Inflammatory macrophage treated with lipopolysaccharide for 4 hours (primary cell): ENCODE measurements at places on chromosomes 16 and 17.

DNA sequence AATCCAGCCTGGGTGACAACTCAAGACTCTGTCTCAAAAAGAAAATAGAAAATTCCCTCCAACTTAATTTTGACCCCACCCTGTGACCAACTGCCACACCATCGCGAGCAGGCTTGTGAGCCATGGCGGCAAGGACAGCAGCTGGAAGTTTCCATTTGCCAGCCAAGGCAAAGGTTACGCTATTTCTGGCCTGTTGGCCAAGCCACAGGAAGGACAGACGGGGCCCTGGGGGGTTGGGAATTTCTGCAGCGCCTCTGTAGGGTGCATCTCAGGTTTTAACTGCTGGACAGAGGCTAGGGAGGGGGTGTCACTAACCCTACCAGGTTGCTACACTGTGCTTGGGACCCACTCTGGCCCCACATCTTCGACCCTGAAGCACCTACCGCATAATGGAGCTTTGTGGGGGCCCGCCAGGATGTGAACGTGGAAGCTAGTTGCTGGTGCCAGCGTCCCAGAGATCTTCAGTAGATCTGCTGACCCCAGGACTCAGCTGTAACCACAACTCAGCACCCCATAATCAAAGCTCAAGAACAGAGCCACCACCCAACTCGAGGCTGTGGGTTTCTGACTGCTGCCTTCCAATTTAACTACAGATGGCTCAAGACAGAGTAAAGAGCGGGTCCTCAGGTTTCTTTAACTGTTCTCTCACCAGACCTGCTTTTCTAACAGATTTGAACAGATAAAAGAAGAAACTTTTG is 10.9 kb downstream of the KIFC3 start:
- DNase-seq: no peak

GRCh38 chr16:31700200-31700529 is 172.5 kb downstream of the AHSP start:
- no peak for DNase-seq

GRCh38 chr17:18377437-18378204 is at the start of gene EVPLL:
TSS of gene EVPLL (plus strand) at chr17:18377778. CDS start at chr17:18380938, 3,160 bp downstream.
- DNase-seq: peak; percentile 67

DNA sequence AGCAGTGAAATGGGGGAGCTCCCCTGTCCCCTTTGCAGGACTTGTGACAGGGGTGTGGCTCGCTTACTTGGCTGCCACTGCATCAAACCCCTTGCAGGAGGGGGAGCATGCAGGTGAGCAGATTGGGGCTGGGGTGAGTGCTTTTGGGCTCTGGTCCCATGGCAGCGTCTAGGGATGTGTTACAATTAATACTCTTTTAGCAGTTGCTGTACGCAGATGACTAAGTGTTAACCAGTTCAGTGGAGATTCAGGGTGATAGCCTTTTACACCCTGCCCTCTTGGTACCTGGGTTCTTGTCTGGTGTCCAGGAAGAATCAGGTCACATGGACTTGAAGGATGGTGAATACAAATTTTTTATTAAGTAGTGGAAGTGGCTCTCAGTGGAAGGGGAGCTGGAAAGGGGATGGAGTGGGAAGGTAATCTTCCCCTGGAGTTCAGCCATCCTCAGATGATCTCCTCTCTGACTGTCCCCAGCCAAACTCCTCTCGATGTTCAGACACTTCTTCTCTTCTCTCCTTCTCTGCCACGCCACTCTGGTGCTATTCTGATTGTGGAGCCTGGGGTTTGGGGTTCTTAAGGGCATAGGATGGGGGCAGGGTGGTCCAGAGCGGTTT is 100.1 kb downstream of the MARF1 start:
- DNase-seq: no peak

DNA sequence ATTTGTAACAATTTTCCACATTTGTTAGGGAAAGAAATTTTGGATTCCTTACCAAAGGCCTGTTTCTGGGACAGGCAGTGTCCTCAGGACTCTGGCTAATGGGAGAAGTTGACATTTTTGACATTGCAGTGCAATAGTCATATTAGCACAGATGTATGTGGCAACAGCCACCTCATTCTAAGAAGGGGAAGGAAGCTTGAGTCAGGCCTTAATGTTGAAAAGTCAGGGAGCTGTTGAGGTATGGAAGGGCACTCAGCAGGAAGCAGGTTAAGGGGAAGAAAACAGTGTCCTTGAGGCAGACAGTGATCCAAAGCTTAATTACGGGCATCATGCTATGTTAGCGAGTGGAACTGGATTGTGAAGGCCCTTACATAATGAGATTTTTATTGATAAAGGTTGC is 20.9 kb downstream of the AKTIP start:
- peak; percentile 89 for DNase-seq

GRCh38 chr17:41659427-41660212 is 29.1 kb upstream of the EIF1 start:
- DNase-seq: no peak

DNA sequence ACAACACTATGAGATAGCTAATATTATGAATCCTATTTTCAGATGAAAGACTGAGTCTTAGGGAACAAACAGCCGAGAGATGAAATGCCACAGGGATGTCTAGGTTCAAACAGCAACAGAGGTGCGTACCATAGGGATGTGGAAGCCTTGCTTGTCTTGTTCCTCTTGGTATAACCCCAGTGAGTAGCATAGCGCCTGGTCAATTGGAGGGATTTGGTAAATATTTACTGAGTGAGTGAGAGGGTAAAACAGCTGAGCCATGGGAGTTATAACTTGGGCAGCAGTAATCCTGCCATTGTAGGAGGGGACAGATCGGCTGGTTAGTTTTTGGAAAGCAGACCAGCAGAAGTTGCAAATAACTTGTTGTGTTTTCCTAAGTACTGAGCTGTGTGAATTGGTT is 80.2 kb downstream of the WWOX start:
- DNase-seq: no peak

DNA sequence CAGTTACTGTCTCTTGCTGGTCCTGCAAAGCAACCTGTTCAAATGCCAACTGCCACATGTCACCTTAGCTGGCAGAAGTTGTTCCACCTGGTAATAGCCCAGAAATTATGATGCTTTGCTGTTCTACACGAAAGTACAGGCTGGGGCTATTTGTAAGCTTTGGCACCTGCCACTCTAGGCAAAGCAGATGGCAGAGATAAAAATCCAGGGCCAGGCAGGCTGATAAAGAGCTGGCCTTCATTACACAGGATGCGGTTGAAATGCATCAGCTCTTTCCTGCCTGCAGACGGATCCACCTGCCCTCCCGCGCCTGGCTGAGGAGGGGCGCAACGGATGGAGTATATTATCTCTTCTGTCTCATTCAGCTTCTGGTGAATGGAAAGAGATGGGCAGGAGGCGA is 29.3 kb upstream of the KDM8 start:
- DNase-seq: no peak

GRCh38 chr16:65731833-65732232 is 610.0 kb upstream of the CDH11 start:
- DNase-seq: no peak

- no peak for DNase-seq
These were observed 14.3 kb downstream of the CNOT1 start for GRCh38 chr16:58615280-58615679.

DNA sequence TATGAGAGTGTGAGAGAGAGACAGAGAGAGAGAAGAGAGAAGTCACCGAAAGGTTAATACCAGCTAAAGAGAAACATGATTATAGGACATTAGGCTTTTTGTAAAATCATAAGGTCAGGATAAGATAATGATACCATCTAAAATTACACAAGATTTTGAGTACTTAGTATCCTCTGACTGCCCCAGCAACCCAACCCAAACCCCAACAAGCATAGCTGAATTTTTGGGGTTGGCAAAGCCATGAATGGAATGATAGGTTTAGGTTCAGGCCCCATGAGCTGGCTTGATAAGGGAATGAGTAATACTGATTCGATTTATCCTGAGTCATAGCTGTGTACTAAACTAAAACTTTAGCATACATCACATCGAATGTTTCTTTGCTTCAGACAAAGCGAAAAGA is 259.5 kb downstream of the IRX3 start:
- no peak for DNase-seq

- DNase-seq: peak; percentile 79
These were observed at the start of gene MT1G for GRCh38 chr16:56667581-56668571. TSS of gene MT1G (minus strand) at chr16:56668065. CDS start at chr16:56667993, 72 bp downstream.
